ENCODE measurements at places on chromosomes 3 and 15. TPM values are rescaled to one million over a fixed set of nuclear protein-coding genes. Genes with fewer than 3 reads are reported as not detected.

GRCh38 chr3:149216193-149216869 lies 5.3 kb downstream of the CP start:
- no peak for DNase-seq

DNA sequence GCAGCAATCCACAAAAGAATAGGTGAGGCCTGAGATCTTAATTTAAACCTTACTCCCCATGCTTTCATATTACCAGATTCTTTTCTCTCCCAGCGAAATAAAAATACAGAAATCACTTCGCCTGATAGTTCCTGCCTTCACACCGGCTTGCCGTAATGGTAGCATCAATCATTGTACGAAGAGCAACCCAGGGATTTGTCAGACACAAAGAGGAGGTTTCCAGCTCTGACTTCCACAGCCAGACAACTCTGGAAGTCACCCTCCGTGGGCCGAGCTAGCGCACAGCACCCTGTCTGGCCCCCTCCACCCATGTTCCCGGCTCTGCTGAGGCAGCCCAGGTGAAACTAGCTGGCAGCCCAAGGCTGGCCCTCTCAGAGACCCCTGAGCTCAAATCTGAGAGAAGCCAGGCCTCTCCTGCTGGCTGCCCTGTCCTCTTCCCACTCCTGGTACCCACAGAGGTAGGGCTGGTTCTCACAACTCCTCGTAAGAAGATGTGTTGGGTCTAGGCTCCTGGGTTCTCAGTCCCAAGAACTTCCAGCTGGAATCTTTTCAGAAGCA lies 156.9 kb upstream of the BNIP2 start:
- DNase-seq = no peak

- no peak for DNase-seq
Observed at GRCh38 chr3:27576171-27576570, 92.0 kb upstream of the SLC4A7 start.

GRCh38 chr15:95370291-95370690 lies 960.2 kb upstream of the NR2F2 start:
- no peak for DNase-seq

GRCh38 chr3:541062-541801 lies 344.7 kb downstream of the CHL1 start:
- no peak for DNase-seq

The PPP1R14D gene
- total RNA-seq = 4.9 TPM

All from breast epithelium (tissue), 4 donors.